Kidney (tissue), 22 donors: ENCODE measurements at places on chromosomes 3 and 15. TPM values are rescaled to one million over a fixed set of nuclear protein-coding genes. Genes with fewer than 3 reads are reported as not detected.

DNA sequence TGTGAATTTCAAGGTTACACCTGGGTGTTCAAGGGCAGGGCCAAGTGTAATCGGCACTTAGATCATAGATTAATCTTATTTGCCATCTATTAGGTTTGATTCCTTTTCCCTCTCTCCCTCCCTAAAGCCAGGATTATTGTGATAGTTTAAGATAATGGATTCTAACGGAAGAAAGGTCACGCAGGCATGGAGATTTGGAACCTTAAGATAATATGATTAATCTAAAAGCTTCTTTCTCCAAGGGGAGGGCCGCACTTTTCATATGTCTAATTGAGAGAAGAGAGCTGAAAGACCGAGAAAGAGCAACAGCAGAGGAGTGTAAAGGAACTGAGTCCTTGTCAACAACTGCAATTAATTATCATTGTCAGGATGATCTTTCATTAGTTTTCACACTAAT lies 858.8 kb upstream of the NR2F2 start:
- no peaks in the 10 kb centered on the region for H3K4me1 ChIP-seq
- no peaks in the 10 kb centered on the region for H3K36me3 ChIP-seq
- DNase-seq, result no peak
- no peak overlapping the region for H3K27ac ChIP-seq

GRCh38 chr3:174495311-174495710 lies 363.8 kb upstream of the NAALADL2 start:
- no peak overlapping the region for H3K4me3 ChIP-seq
- H3K36me3 ChIP-seq, result no peaks in the 10 kb centered on the region
- no peak overlapping the region for H3K27ac ChIP-seq
- DNase-seq, result peak; percentile 53
- H3K4me1 ChIP-seq, result no peaks in the 10 kb centered on the region

Gene NDUFB5
- 102 TPM for total RNA-seq

DNA sequence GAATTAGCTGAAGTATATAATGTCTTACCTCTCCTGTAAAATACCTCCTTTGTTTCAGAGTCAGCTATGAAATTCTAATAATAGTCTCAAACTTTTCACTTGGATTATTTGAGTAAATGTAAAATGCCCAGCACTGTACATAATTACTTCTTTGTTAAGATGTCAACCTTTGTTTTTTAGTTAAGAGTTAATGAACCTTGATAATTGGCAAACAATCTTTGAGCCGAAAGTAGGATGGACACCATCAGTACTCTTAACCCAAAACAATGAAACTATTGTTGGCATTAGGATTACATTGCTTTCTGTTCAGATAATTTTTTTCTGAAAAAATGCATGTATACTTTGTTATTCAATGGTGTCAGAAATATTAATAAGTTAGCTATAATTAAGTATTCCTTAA lies 3.0 kb upstream of the NECTIN3 start:
- no peak overlapping the region for H3K27ac ChIP-seq
- H3K27me3 ChIP-seq, result no peaks in the 10 kb centered on the region
- no peak overlapping the region for H3K4me3 ChIP-seq
- no peaks in the 10 kb centered on the region for H3K4me1 ChIP-seq

DNA sequence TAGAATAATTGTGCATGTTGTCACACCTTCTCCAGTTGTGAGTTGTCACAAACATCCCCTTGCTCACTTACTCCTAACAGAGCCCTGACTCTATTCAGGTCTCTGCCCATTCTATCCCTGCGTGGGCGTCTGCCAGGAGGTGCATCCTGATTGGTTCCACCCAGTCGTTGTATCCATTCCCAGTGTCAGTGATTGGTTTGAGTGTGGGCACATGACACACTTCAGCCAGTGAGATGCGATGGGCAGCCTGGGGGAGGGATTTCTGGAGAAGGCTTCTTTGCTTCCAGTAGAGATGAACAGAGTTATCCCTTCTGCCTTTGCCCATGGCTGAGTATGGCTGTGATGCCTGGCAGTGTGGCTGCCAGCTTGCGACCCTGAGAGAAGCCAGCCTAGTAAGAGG lies 18.7 kb downstream of the PXYLP1 start:
- no peak overlapping the region for H3K4me3 ChIP-seq
- no peaks in the 10 kb centered on the region for H3K36me3 ChIP-seq
- peaks cover 6% of the 10 kb centered on the region for H3K4me1 ChIP-seq
- no peaks in the 10 kb centered on the region for H3K27me3 ChIP-seq
- H3K27ac ChIP-seq, result no peak overlapping the region

GRCh38 chr3:67037615-67038014 lies 39.5 kb downstream of the KBTBD8 start:
- no peaks in the 10 kb centered on the region for H3K36me3 ChIP-seq
- no peak for DNase-seq
- H3K27ac ChIP-seq, result no peak overlapping the region
- H3K4me1 ChIP-seq, result no peaks in the 10 kb centered on the region
- H3K4me3 ChIP-seq, result no peak overlapping the region
- H3K27me3 ChIP-seq, result no peaks in the 10 kb centered on the region

DNA sequence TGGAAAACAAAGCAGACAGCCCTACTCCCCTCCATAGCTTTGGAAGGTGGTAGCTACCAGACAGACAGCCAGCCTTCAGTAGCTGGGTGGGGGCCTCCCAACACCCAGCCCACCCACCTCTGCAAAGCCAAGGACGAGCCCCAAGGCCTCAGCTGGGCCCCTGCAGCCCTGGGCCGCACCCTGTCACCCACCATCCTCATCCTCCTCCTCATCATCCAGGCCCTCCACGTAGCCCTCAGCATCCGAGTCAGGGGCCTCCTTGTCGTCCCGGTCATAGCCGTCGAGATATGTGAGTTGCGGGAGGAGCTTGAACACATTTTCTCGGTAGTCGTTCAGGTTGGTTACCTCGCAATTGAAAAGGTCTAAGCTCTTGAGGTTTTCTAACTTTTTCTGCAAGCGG lies 36.5 kb downstream of the ANP32A start:
- H3K36me3 ChIP-seq, result peaks cover 42% of the 10 kb centered on the region
- H3K27me3 ChIP-seq, result no peaks in the 10 kb centered on the region
- H3K4me3 ChIP-seq, result no peak overlapping the region
- no peak overlapping the region for H3K27ac ChIP-seq

DNA sequence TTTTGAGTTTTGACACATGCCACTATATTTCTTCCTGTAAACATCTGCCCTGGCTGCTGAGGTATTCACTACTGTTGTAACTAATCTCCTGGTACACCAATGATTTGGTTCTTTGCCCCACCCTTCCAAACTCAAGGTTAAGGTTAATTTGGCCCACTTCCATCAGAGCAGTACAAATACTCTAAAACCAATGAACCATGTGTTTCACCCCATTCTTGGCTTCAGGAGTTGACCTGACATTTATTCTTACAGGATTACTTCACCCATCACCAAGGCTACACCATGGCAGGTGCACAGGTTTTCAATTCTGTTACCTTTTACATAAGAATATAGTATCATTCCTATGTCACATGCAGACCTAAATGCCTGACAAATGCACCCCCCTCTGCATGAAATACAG lies 1179.9 kb downstream of the ZPLD1 start:
- DNase-seq, result no peak
- H3K36me3 ChIP-seq, result no peaks in the 10 kb centered on the region
- no peaks in the 10 kb centered on the region for H3K4me1 ChIP-seq
- H3K27ac ChIP-seq, result no peak overlapping the region
- no peak overlapping the region for H3K4me3 ChIP-seq

DNA sequence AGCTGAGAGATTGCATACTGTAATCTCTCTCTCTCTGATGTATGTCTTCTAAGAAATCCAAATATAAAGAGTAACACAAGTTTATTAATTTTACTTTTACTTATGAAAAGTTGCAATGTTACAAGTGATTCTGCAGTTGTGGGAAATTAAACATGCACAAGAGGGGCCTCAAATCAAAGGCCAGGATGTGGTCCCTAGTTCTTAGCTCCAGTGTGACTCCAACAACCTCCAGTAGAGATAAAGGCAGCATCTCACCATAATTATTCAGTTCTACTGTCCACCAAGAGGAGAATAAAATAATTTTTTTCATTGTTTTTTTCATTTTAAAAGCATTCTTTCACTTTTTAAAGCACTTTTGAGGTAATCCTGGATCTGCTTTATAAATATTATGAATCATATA lies 223.3 kb downstream of the RAP2B start:
- no peaks in the 10 kb centered on the region for H3K27me3 ChIP-seq
- DNase-seq, result no peak
- H3K4me1 ChIP-seq, result no peaks in the 10 kb centered on the region
- no peak overlapping the region for H3K27ac ChIP-seq
- no peak overlapping the region for H3K4me3 ChIP-seq

Gene LTF
- 1,823 TPM for total RNA-seq

DNA sequence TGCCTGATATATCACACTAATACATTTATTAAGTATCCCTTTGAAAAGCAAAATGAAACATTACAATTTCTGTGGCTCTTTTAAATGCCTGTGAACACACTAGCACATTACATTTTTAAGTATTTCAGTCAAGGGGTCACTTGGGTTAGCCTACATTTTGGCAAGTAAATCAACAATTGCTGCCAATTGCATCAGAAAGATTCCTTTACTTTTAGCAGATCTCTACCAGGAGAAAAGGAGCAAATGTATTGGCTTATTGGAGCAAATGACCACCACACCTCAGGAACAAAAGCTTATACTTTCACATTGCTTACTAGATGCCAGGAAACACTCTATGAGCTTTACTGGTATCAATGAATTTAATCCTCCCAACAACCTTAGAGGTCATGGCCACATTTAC lies 947.1 kb downstream of the FHIT start:
- DNase-seq, result no peak
- no peaks in the 10 kb centered on the region for H3K27me3 ChIP-seq
- H3K36me3 ChIP-seq, result no peaks in the 10 kb centered on the region
- no peaks in the 10 kb centered on the region for H3K4me1 ChIP-seq
- H3K27ac ChIP-seq, result no peak overlapping the region

DNA sequence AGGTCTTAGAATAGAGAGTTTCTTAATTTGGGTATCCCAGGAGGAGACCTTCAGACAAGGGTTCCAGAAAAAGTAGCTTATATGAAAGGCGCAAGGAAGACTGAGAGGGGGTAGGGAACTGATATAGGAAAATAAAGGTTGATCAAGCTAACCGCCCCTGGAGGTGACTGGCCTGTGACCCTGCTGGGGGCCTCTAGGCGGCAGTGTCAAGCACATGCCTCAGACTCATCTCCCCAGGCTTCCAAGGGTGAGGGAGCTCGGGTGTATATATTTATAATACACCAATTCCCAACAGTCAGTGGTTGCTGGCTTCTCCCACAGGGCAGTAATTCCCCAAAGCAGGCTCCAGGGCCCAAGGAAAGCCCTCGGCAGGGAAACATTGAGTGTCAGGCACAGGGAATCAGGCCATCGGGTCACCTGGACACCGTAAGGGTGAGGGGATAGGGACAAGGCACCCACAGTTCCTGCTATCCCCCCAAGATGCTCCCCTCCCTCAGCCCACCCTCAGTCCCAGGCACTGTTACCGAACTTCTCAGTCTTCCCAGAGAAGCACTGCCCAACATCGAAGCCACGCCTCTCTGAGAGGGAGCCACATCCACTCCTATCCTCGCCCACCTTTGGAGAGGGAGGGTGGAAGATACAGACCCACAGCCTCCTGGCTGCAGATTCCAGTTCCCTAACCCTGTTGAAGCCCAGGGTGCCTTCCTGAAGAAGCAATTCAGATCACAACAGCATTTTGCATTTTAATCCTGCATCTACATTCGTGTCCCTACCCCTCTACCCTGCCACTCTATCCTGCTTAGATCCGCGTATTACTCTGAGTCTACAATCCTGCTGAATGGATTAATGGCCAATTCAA lies 19.5 kb upstream of the CAV3 start:
- H3K4me3 ChIP-seq, result no peak overlapping the region
- no peaks in the 10 kb centered on the region for H3K36me3 ChIP-seq
- H3K27ac ChIP-seq, result no peak overlapping the region
- H3K4me1 ChIP-seq, result no peaks in the 10 kb centered on the region
- H3K27me3 ChIP-seq, result no peaks in the 10 kb centered on the region

Gene ZCWPW2
- 2.0 TPM for total RNA-seq

Gene BCHE
- total RNA-seq, result 1.4 TPM

Gene ZBTB38
- total RNA-seq, result 113 TPM

Gene PPP1R14D
- total RNA-seq, result not detected

DNA sequence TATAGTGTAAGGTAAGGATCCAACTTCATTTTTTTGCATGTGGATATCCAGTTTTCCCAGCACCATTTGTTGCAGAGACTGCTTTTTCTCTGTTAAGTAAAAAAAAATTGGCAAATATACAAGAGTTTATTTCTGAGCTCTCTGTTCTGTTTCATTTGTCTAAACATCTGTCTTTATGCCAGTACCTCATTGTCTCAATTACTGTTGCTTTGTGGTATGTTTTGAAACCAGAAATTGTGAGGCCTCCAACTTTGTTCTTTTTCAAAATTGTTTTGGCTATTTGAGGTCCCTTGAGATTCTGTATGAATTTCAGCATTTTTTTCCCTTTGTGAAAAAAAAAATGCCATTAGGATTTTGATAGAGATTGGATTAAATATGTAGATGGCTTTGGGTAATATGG lies 150.5 kb downstream of the MINAR1 start:
- H3K27me3 ChIP-seq, result no peaks in the 10 kb centered on the region
- H3K4me3 ChIP-seq, result no peak overlapping the region
- H3K4me1 ChIP-seq, result no peaks in the 10 kb centered on the region
- H3K36me3 ChIP-seq, result no peaks in the 10 kb centered on the region

- no peaks in the 10 kb centered on the region for H3K36me3 ChIP-seq
- no peaks in the 10 kb centered on the region for H3K4me1 ChIP-seq
- no peak overlapping the region for H3K27ac ChIP-seq
- DNase-seq, result no peak
Measured at GRCh38 chr3:159186581-159186980, 384.7 kb downstream of the MFSD1 start.

Gene PLCD1
- 50.0 TPM for total RNA-seq

Gene CCR3
- total RNA-seq, result not detected

Gene MCF2L2
- 1.7 TPM for total RNA-seq

GRCh38 chr3:115113367-115113766 lies 33.7 kb downstream of the ZBTB20 start:
- H3K4me3 ChIP-seq, result no peak overlapping the region
- no peak for DNase-seq
- H3K27me3 ChIP-seq, result no peaks in the 10 kb centered on the region
- H3K4me1 ChIP-seq, result no peaks in the 10 kb centered on the region
- H3K36me3 ChIP-seq, result no peaks in the 10 kb centered on the region
- H3K27ac ChIP-seq, result no peak overlapping the region

DNA sequence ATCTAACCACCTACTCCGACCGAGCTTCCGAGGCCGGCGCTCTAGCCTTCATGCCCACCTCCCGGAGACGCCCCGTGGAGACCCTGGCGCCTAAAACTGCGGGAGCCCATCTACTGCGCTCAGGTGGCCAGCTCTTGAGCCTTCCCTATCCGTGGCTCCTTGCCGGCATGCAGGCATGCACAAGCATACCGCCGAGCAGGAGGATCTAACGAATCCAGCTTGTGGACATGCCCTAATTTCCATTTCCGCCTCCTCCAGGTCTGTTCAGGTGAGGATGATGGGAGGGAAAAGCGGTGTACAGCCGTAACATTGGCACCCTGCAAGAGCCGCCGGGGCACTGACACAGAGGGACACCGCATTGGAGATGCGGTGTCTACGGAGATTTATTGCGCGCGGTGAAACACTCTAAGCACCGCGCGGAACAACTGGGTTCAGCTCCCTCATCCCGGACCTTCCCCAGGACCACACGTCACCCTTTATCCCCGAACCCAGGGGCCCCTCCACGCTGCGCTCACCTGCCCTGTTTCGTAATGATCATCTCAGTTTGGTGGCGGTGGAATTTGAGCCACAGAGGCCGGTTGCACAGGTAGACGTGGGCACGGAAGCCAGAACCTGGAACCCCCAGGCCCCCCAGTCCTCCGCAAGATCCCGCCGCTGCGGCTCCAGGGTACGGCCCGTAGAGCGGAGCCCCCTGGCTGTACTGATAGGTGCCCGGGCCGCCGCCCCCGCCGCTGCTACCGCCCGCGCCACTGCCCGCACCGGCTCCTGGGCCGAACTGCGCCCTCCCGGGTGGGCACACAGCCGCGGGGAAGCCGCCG lies 1.0 kb downstream of the EOMES start:
- peaks cover 81% of the 10 kb centered on the region for H3K27me3 ChIP-seq
- H3K4me3 ChIP-seq, result peak overlapping the region; percentile 25
- no peaks in the 10 kb centered on the region for H3K4me1 ChIP-seq
- no peaks in the 10 kb centered on the region for H3K36me3 ChIP-seq
